ENCODE measurements at places on chromosomes 1 and 21.

DNA sequence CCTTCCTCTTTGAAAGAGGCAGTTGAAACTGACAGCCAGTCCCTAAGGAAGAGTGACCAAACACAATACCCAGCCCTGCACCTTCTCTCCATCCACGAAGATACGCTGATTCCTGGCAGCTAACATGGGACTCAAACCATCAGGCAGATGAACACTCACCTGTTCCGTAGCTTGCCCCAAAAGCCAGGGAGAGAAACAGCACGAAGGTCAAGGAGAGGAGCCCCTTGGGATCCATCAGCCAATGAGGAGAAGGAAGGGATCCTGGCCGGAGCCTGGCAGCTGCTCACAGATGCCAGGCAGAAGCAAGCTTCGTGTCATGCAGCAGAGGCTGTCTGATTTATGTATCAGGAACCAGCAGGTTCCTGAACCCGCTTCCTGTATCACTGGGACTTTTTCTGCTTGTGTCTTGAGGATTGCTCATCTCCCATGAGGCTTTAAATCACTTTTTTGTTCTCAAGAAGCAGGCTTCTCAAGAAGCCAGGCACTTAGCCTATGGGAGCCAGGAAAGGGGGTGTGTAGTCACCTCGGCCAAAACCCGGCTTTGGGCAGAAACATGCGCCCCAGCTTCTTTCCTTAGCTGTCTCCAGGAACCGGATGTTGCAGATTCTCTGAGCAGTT lies at the start of gene SLAMF1:
SLAMF1 (minus strand) TSS at position 334 of the 618 bp plus-strand sequence; CDS start at position 235, 99 bp downstream.
- no peak for DNase-seq

- DNase-seq, result no peak
Measured at GRCh38 chr1:118184739-118185083, 317 bp downstream of the SPAG17 start.

DNA sequence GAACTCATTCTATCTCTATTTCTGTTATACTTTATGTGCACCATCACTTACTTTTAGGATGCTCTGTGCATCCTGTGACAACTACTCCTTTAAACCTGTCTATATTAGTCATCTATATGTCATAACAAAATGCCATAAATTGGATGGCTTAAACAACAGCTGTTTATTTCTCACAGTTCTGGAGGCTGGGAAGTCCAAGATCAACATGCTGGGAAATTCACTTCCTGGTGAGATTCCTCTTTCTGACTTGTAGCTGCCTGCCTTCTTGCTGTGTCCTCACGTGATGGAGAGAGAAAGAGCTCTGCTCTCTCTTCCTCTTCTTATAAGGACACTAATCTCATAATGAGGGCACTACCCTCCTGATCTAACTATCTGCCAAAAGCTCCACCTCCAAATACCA lies 62.3 kb upstream of the RCOR3 start:
- DNase-seq, result no peak

GRCh38 chr1:48194801-48195200 lies 27.7 kb upstream of the SLC5A9 start:
- DNase-seq, result no peak

DNA sequence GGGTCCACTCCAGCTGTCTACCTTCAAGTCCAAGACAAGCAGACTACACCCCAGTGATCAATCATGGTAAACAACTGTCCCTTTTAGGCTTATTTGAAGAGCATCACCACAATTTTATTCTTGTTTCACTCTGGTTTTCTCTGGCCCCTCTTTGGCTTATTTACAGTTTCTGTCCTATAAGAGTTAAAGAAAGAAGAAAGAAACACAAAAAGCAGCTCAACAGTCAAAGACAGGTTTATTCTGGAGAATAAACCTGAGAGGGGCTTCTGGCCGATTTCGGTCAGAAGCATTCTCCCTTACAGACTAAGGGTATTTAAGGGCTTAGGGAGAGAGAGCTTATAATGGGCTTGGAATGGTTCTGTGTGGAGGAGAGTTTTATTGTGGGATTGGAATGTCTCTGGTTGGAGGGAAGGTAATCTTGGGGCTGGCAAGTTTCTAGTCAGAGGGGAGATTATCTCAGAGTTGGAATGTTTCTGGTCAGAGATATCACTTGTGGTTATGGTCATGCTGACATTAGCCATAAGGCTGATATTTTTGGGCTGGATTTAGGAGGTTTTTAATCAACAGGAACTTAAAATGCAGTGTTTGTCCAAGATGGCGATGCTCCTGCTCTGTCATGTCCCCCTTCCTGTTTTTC lies 161.0 kb downstream of the URB2 start:
- DNase-seq, result no peak

DNA sequence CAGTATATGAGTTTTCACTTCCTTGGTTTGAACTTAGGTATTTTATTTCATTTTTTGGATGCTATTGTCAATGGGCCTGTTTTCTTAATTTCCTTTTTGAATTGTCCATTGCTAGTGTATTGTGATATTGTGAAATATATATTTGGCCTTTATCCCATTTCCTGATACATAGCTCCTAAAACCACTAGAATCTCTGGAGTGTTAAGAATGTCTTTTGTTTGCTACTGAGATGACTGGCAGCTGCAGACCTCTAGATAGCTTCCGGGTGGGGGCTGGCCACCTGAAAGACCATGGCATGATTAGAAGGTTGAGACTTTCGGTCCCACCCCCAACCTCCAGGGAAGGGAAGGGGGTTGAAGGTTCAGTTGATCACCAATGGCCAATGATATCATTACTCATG lies 245.4 kb downstream of the KCNJ6 start:
- DNase-seq, result no peak

DNA sequence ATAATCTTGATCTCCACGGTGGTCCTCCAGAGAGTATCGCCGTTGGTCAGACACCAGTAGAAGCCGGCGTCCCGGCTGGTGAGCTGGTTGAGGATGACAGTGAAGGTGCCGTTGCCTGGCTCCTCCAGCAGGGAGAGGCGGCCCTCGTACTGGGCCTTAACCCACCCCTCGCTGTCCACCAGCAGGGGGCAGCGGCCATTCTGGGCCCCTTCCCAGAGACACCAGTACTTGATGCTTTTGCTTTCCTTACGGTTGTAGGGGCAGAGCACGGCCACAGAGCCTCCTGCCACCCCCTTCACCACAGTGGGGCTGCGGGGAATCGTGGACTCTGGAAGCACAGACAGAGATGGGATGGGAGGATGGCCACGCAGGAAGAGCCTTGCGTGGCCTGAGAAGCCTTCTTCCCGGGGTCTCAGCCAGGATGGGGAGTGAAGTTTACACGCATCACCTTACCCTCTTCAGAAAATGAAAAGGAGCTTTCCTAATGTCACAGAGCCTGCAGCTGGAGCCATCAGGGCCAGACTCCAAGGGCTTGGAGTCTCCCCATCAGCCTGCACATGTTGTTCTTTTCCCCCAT lies 10.7 kb downstream of the PIGR start:
- no peak for DNase-seq

DNA sequence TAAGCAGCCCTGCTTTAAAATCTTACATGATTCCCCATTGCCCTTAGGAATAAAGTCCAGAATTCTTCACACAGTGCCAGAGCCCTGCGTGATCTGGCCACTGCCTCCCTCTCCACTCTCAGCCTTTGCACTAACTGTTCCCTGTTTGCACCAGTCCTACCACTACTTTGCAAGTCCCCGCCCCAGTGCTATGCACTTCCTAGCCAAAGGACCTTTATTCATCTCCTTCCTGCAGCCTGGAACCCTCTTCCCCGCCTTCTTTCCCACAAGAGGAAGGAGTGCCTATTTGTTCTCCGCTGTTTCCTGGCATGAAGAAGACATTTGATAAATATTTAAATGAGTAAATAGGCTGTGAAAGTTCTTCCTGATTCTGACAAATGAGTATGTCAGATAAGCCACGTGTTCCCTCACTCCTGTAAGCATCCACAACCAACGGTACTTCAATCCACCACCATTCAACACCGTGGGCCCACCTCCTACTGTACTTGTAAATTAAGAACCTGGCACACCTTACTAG lies 23.9 kb downstream of the CAPN8 start:
- DNase-seq, result no peak

DNA sequence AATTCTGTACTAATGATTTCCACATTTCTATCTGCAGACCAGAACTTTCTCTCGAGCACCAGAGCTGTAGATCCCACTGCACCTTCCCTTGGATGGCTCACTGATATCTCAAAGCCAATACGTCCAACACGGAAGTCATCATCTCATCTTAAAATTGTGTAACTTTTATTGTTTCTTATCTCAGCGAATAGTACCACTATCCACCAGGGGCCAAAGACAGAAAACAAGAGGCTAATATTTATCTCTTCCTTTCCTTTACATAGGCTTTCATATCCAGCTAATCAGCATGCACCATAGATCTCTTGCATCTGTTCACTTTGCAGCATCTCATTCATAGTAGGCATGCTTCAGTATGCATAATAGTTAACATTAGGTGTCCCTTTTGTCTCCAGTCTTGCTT lies 303.6 kb downstream of the PTPRC start:
- DNase-seq, result no peak

DNA sequence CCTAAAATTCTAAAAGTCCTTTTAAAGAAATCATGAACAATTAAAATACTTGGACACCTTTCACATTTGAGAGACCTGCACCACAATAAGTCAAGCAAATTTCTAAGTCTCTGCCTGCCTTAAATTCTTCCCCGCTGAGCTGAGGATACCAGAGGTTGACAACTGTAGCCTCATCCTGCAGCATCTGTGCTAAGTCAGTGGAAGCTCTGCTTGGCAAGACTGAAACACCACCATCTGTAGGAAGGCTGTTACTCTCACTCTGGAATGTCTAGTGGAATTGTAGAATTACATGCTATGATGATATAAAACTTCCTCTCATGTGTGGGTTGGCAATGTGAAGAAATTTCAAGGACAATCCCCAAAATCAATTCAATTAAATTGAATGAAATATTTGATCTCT lies 1756.5 kb downstream of the NCAM2 start:
- no peak for DNase-seq

DNA sequence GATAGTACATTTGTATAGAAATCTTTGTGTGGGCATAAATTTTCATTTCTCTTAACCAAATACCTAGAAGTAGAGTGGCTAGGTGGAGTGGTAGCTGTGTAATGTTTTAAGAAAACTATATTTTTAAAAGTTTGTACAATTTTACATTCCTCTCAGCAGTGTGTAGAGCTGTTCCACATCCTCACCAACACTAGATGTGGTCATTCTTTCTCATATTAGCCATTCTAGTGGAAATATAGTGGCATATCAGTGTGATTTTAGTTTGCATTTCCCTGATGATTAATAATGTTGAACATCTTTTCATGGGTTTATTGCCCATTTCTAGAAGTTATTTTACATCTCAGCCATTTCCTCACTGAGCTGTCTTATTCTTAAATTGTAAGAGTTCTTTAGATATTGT lies 65.5 kb downstream of the ITSN1 start:
- no peak for DNase-seq

DNA sequence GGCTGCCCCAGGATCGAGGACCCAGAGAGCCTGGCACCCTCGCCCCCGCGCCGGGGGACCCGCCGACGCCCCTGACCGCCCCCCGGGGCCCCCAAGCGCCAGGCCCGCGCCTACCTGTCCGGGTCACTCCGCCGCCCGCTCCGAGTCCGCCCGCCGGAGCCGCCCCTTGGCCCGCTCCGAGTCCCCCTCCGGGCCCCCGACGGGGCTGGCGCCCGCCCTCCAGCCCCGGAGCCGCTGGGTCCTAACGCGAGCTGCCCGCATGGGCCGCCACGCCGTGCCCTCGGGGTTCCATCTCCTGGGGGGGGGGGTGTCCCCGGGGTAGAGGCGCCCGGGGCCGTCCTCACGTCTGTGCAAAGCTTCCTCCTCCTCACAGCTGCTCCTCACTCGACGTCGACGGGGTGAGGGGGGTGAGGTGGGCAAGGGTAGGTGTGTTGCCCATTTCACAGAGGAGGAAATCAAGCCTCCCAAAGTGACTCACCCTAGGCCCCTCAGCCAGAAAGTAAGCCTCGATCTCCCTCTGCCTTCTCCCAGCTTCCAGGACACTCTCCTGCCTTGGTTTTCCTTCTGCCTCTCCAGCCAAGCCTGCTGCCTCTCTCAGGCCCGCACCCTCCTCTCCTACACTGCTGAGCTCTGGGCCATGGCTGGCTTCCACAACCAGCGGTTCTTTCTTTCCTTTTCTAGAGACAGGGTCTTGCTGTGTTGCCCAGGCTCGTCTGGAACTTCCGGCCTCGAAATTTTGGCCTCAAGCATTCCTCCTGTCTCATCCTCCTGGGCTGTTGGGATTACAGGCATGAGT lies at the start of gene MFAP2:
MFAP2 (minus strand) TSS at position 148 of the 796 bp plus-strand sequence. CDS start 2,347 bp downstream, outside the sequence.
- DNase-seq, result no peak

- DNase-seq, result no peak
Measured at GRCh38 chr1:204075139-204075521, 2.2 kb downstream of the SOX13 start.

GRCh38 chr21:16205527-16205926 lies 475.7 kb downstream of the USP25 start:
- DNase-seq, result no peak

GRCh38 chr21:35051287-35051818 lies 2.3 kb upstream of the RUNX1 start:
- peak; percentile 67 for DNase-seq

DNA sequence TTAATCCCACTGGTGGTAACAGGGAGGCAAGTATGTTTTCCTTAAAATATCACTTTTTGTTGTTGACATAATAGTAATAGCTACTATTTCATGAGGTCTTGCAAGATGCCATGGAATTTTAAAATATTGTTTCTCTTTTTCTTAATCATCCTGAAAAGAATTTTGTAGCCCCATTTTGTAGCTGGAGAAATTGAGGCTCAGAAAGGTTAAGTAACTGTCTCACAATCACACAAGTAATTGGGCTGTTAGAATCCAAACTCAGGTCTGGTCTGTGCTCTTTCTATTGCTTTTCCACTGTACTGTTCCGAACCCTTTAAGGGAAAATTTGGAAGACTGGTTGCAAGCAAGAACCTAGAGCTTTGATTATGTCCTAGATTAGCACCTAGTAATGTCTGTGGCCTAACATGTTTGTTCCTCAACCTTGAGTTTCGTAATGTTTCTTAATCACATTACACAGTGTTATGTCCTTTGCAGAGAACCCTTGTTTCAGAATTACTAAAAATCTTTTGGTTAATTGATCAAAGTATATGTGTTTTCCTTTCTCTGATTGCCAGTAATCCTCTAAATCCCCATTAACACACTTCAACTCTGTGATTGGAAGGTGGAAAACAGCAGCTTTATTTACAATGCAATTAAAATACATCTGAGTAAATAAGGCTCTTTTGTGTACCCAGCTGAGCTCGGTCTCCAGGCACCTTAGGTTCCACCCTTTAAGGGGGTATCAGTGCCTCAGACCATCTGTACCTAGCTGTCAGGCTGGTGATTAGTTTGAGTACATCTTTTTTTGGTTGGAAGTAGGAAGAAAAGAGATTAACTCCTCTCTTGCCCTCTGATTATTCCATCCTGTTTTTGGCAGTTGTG lies 10.4 kb downstream of the LRRC42 start:
- DNase-seq, result no peak
